ENCODE measurements at places on chromosomes 2 and 18.

GRCh38 chr2:119674711-119675500, 4.1 kb upstream of the TMEM177 start:
- no peak for DNase-seq

GRCh38 chr18:8839281-8839680, 133.9 kb downstream of the MTCL1 start:
- DNase-seq: no peak

DNA sequence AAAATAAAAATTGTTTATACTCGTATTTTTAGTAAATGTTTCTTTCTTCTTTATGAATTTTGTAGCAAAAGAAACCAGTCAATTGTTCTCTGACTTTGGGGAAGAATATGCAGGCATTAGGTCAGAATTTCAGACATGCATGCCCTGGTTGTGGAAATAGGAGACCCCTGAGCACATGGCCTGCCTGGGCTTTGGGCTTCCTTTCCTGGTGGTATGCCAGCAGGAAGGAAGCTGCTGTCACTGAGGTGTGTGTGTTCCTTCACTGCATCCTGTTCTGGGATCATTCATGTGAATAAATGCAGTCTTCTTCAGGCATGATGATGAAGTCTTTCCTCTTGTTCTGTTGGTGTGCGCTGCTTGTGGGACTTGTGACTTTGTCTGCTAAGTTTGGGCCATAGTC, 920.2 kb upstream of the VRK2 start:
- DNase-seq: no peak

DNA sequence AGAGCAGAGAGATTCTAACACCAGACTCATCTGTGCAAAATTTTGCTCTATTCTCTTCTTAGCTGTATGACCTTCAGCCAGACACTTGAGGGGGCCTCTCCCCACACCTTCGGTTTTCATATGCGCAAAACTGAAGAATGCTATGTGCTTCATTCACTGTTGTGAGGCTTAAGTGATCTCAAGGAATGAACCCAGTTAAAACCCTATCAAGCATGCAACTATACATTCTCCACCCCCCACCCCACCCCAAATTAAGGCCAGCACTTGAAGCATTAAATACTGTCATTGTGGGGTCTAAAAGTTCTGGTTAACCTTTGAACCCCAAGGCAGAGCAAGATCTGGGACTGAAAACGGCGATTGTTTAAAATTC, 10.0 kb downstream of the PCARE start:
- no peak for DNase-seq

DNA sequence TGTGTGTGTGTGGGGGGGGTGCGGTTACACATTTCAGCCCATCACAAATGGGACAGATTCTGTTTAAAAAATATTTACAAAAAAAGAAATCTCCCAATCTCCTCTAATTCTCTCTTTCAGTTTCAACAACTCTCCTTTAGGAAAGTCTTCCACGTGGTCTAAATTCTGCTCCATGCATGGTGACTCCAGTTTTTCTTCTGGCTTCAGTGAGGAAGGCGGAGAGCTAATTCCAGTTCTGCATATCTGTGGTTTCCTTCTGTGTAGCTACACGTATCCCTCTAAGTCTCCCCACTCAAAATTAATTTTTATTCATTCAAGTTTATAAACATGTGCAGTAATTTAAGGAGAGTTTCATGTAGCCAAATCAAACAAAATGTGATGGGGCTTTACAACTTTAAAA, 111.6 kb downstream of the SLC4A3 start:
- no peak for DNase-seq

- DNase-seq: no peak
Measured at GRCh38 chr2:29046321-29046720, 28.0 kb downstream of the PCARE start.

GRCh38 chr2:207397917-207398655, 131.7 kb upstream of the CREB1 start:
- DNase-seq: no peak
